ENCODE measurements at places on chromosomes 4 and X. TPM values are rescaled to one million over a fixed set of nuclear protein-coding genes. Genes with fewer than 3 reads are reported as not detected.

- H3K27ac ChIP-seq: no peak overlapping the region
- no peaks in the 10 kb centered on the region for H3K4me1 ChIP-seq
- no peak for DNase-seq
- H3K36me3 ChIP-seq: no peaks in the 10 kb centered on the region
- H3K4me3 ChIP-seq: no peak overlapping the region
- H3K27me3 ChIP-seq: no peaks in the 10 kb centered on the region
Observed at GRCh38 chr4:99710681-99711345, 53.2 kb upstream of the C4orf54 start.

DNA sequence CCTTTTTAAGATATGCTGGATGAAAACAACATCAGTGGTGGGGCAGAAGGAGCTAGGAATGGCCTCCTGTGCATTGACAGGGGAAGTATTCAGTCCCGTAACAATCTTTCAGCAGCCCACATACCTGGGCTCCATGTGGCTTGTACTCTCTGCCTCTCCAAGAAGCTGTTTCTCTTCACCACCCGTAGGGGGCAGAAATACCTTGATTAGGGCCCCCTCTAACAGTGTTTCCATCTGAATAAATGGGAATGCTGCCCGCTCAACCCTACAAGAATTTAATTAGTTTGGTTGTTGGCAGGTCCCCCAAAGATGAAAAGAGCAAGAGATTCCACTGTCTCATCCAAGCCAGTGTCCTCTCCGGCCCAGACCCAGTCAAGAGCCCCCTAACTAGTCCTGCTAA lies 155.2 kb downstream of the SMIM20 start:
- DNase-seq: no peak
- H3K27me3 ChIP-seq: no peaks in the 10 kb centered on the region
- H3K36me3 ChIP-seq: no peaks in the 10 kb centered on the region
- H3K27ac ChIP-seq: no peak overlapping the region
- no peak overlapping the region for H3K4me3 ChIP-seq
- peaks cover 5% of the 10 kb centered on the region for H3K4me1 ChIP-seq

- H3K4me1 ChIP-seq: no peaks in the 10 kb centered on the region
- H3K27ac ChIP-seq: no peak overlapping the region
- peak; percentile 59 for DNase-seq
- H3K4me3 ChIP-seq: no peak overlapping the region
Observed at GRCh38 chr4:2085496-2085901, 26.4 kb downstream of the NAT8L start.

GRCh38 chr4:16297003-16297402 lies 70.7 kb upstream of the TAPT1 start:
- no peaks in the 10 kb centered on the region for H3K27me3 ChIP-seq
- H3K4me3 ChIP-seq: no peak overlapping the region
- no peaks in the 10 kb centered on the region for H3K36me3 ChIP-seq
- no peak for DNase-seq

The MAGEC2 gene
- not detected for polyA plus RNA-seq

All from stomach (tissue), 19 donors.